Stimulated activated CD4-positive, alpha-beta T cell treated with anti-CD3 and anti-CD28 coated beads, Interleukin-2, amount 100 ng/mL, for 48 hours (primary cell): ENCODE measurements at places on chromosomes 11 and 22.

- no peak for DNase-seq
These were observed 2.1 kb downstream of the CERK start for GRCh38 chr22:46735747-46736608.

GRCh38 chr11:76626921-76627401 is 43.6 kb downstream of the LRRC32 start:
- peak; percentile 37 for DNase-seq

GRCh38 chr11:117223741-117224689 is 7.9 kb downstream of the PCSK7 start:
- DNase-seq, result no peak

DNA sequence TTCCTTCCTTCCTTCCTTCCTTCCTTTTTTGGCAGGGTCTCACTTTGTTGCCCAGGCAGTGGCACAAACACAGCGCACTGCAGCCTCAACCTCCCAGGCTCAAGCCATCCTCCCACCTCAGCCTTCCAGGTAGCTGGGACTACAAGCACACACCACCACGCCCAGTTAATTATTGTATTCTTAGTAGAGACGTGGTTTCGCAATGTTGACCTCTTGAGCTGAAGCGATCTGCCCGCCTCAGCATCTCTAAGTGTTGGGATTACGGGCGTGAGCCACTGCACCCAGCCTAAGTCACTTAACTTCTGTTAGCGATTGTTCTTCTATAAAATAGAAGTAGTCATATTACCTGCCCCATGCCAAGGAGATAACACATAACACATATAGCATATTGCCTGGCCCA is 2.8 kb upstream of the SYTL2 start:
- DNase-seq, result no peak

- DNase-seq, result no peak
These were observed 1.5 kb downstream of the IL17RA start for GRCh38 chr22:17086296-17086695.

- no peak for DNase-seq
These were observed 3.4 kb downstream of the PHF21A start for GRCh38 chr11:46117842-46118241.

- no peak for DNase-seq
These were observed 387.6 kb upstream of the DDI1 start for GRCh38 chr11:103648670-103649400.

GRCh38 chr22:39491696-39492095 is 10.4 kb upstream of the MIEF1 start:
- no peak for DNase-seq

DNA sequence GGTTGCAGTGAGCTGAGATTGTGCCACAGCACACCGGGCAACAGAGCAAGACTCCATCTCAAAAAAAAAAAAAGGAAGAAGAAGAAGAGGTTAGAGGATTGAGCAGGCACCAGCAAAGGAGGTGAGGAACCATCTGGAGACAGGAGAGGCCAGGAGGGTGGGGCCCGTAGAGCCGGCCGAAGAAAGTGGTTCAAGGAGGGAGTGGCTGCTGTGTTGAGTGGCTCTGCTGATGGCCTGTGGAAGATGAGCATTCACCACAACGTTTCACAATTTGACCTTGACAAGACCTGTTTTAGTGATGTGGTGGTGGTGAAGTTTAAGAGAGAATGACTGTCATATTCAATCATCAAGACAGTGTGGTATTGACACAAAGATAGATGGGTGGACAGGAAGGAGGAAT is 6.8 kb upstream of the CTSD start:
- DNase-seq, result no peak

DNA sequence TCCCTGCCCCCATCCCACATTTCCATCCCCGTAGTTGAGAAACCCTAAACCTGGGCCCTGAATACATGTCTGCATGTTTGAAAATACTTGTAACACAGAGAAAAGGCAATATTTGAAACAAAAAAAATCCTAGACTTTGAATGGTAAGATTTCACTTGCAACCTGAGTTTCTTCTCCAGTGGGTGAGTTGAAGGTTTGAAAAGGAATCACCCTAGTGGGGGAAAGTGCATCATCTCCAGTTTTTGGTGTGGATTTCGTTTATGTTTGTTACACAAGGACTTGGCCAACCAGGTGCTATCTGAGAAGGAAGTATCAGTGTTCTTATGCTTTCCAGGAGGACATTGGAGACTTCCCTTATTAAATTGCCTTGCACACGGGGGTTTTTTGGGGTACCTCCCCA is 90.4 kb downstream of the ABTB2 start:
- DNase-seq, result no peak

- DNase-seq, result no peak
These were observed 138.5 kb upstream of the NCAM1 start for GRCh38 chr11:112822478-112823274.

GRCh38 chr11:86174101-86175046 is 70.2 kb upstream of the EED start:
- DNase-seq, result no peak

- DNase-seq, result no peak
These were observed 8.8 kb downstream of the RBM14 start for GRCh38 chr11:66625041-66625751.

GRCh38 chr11:608791-609251 is 6.9 kb downstream of the IRF7 start:
- DNase-seq, result no peak

- DNase-seq, result no peak
These were observed 249.0 kb downstream of the CADM1 start for GRCh38 chr11:115255006-115255762.

DNA sequence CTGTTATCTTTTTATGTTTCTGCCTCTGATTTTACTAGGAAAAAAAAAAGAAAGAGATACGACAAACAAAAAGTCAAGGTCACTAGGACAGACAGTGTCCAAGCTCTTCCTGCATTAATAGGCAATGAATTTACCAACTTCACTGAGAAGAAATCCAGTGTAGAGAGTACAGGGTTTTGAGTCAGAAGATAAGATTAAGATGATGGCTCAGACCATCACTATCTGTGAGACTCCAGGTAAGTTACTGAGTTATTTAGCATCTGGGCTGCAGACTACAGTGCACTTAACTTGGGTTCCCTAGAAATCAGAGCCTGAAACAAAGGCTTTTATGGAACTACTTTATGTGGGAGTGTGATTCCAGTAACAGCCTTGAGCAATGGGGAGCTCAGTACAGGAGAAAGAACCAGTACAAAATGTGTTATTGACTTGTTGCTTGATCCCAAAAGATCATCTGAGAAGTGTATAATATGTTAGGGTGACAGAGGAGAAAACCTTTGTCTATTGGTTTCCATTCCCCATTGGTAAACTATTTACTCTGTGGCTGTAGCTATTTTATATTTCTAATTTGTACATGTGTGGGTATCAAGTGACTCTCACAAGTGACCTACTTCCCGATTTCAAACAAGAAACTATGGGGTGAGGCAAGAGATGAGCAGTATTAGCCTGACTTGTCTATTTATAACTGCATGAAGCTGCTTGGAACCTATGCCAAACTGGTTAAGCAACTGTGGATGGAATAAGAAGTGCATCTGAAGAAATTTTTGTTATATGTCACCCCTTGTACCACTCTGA is 395.8 kb downstream of the RAB38 start:
- DNase-seq, result no peak

GRCh38 chr11:108571001-108571400 is 22.6 kb downstream of the EXPH5 start:
- no peak for DNase-seq

DNA sequence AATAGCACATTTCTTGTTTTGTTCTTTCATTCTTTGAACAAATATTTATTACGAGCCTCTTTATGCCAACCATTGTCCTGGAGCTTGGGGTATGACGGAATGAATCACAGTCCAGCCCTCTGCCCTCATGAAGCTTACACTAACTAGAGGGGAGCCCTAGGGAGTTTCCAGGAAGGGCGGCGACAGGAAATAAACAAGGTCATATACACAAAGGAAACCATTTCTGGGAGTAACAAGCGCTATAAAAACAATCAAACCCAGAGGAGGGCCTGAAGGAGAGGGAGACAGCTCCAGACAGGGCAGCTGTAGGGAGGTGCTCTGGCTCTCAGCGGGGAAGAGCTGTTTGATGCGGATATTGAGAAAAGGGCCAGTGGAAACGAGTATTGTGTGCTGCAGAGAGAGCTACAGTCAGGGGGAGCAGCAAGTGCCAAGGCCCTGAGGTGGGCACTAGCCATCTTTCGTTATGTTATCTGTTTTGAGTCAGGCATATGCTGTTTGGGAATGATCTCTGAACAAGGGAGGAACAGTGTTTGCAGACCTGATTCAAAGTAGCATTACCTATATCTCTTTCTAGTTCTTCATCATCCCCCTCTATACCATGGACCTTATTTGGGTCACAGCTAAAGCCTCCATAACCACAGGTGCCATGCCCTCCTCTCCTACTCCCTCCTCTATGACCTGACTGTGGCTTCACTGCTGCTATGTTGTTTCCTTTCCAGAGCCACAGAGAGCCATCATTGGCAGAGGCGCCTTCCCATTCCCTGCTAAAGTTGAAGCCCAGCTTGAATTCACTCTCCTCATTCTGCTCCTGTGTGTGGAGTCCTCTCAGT is 15.3 kb upstream of the ZBTB16 start:
- DNase-seq, result no peak

- DNase-seq, result peak; percentile 54
These were observed 1.7 kb upstream of the CHRM1 start for GRCh38 chr11:62922653-62923431.

DNA sequence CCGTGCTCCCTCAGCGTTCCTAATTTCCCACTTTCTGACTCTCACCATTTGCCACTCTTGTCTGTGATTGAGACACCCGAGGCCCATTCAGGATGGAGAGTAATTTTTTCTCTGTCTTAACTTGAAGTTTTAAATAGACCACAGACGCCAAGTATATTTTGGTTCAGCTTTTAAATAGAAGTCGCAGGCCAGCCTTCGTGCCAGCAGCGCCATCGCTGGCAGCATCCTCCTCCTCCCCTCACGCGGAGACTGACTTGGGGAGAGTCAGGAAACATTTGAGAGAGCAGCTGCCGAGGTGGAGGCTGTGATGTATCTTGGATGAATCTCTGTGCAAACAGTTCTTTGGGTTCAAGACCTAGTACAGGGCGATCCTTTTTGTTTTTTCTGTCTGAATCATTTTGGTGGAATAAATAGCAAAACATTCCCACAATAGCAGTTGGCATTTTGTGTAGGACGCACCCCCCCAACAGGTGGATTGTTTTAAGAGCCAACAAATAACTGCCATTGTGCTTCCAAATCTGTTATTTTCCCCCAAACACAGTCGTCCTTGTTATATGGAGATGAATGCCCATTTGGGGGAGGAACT is 889 bp upstream of the DMC1 start:
- DNase-seq, result peak; percentile 28

DNA sequence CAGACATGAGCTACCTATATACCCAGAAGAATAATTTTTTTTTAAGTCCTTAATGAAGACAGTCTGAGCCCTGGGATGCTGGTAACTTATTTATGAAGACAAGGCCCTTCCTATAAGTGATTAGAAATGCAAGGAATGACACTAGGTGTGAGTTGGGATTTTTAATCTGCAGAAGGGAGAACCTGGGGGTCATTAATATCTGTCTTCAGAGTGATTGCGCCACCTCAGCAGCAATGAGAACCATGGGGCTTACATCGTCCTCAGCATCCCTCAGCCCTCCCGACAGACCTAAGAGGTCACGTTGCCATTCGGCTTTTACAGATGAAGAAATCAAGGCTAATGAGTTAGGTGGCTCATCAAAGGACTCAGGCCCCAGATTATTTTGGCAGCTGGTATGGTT is 55.6 kb downstream of the MCM5 start:
- no peak for DNase-seq

- no peak for DNase-seq
These were observed 17.7 kb downstream of the PAMR1 start for GRCh38 chr11:35507688-35508087.

- DNase-seq, result no peak
These were observed 3.4 kb downstream of the ELF5 start for GRCh38 chr11:34510218-34510617.

GRCh38 chr22:37529652-37530345 is 10.6 kb upstream of the CARD10 start:
- no peak for DNase-seq

- DNase-seq, result no peak
These were observed 545 bp downstream of the FEN1 start for GRCh38 chr11:61793083-61793828.

DNA sequence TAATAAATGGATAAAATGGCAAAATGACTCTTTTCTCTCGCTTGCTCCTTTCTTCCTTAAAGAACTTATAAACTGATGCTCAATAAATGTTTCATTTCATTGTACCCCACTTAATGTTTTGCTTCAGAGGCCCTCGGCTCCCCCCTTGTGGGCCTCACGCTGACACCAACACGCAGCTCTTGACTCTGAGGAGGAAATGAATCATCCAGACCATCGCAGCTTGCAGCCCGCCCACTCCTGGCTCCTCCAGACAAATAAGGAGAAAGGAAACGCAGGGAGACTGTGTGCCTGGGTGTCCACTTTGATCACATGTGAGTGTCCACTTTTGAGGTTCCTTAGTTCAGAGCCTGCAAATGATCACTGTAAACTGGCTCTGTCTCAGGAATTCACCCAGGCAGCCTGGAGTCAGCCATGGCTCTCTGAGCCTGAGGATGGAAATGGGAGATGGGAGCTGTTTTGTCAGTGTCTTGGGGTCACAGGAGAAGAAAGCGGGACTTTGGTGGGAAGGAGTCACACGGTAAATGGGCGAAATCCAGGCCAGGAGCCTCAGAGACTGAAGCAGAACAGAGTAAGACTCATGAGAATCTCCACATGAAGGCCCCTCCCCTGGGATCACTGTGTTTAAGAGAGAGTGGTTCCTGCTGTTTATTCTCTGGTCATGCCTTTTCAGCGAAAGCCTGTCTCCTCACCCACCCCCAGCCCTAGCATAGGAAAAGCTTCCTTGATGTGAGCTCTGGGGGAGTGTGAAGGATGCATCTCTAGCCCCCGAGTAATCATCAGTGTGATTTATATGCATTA is 96.5 kb downstream of the CWC15 start:
- DNase-seq, result peak; percentile 52

GRCh38 chr11:40162901-40163883 is 1296.3 kb downstream of the LRRC4C start:
- DNase-seq, result no peak

DNA sequence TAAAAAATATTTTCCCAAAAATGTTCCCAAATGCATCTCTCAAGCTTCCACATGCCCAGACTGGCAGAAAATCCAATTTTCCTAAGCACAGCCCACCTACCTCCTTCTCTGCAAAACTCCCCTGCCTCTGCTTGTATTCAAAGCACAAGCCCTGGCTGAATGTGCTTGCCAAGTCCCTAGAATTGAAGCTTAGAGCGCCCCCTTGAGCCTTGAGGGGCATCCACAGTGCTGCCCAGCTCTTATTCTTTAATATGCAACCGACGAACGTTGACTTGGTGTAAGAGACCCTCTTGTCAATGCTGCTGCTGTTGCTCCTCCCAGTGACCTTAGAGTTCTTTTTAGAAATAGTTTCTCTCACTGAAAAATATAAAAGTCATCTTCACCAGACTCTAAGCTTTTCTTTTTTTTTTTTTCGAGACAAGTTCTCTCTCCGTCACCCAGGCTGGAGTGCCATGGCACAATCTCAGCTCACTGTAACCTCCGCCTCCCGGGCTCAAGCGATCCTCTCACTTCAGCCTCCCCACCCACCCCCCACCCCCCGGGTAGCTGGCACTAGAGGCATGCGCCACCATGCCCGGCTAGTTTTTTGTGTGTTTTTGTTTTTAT is 63.5 kb upstream of the CAPRIN1 start:
- DNase-seq, result peak; percentile 78

- no peak for DNase-seq
These were observed 216.3 kb upstream of the PGR start for GRCh38 chr11:101345891-101346290.

- DNase-seq, result no peak
These were observed 9.0 kb upstream of the KCNQ1OT1 start for GRCh38 chr11:2708757-2709281.

- no peak for DNase-seq
These were observed 1339.5 kb downstream of the BRD1 start for GRCh38 chr22:48488149-48488551.

GRCh38 chr11:7004482-7004881 is 15.7 kb downstream of the ZNF214 start:
- no peak for DNase-seq
